Natural killer cell treated with Interleukin-12 subunit alpha and Interleukin-12 subunit beta and Interleukin-15 and Interleukin-18, amount 100 ng/mL, for 72 hours (primary cell): ENCODE measurements at places on chromosomes 7 and 10. TPM values are rescaled to one million over a fixed set of nuclear protein-coding genes. Genes with fewer than 3 reads are reported as not detected.

- peak overlapping the region; percentile 79 for H3K4me3 ChIP-seq
- H3K27me3 ChIP-seq, result peaks cover 39% of the 10 kb centered on the region
- H3K36me3 ChIP-seq, result no peaks in the 10 kb centered on the region
- peaks cover 14% of the 10 kb centered on the region for H3K4me1 ChIP-seq
These were observed 653 bp upstream of the ADRB1 start for GRCh38 chr10:114042895-114043531.

DNA sequence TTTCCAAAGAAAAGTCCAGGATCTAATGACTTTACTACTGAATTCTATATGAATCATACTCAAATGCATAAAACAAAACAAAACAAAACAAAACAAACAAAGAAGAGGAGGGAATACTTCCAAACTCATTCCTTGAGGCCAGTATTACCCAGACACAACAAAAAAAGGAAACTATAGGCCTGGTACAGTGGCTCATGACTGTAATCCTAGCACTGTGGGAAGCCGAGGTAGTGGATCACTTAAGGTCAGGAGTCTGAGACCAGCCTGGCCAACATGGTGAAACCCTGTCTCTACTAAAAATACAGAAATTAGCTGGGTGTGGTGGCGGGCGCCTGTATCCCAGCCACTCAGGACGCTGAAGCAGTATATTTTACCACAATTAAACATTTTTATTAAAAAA, 114.6 kb downstream of the NRBF2 start:
- DNase-seq, result no peak
- H3K4me1 ChIP-seq, result peaks cover 32% of the 10 kb centered on the region
- no peak overlapping the region for H3K4me3 ChIP-seq
- H3K36me3 ChIP-seq, result peaks cover 13% of the 10 kb centered on the region
- no peak overlapping the region for H3K27ac ChIP-seq

DNA sequence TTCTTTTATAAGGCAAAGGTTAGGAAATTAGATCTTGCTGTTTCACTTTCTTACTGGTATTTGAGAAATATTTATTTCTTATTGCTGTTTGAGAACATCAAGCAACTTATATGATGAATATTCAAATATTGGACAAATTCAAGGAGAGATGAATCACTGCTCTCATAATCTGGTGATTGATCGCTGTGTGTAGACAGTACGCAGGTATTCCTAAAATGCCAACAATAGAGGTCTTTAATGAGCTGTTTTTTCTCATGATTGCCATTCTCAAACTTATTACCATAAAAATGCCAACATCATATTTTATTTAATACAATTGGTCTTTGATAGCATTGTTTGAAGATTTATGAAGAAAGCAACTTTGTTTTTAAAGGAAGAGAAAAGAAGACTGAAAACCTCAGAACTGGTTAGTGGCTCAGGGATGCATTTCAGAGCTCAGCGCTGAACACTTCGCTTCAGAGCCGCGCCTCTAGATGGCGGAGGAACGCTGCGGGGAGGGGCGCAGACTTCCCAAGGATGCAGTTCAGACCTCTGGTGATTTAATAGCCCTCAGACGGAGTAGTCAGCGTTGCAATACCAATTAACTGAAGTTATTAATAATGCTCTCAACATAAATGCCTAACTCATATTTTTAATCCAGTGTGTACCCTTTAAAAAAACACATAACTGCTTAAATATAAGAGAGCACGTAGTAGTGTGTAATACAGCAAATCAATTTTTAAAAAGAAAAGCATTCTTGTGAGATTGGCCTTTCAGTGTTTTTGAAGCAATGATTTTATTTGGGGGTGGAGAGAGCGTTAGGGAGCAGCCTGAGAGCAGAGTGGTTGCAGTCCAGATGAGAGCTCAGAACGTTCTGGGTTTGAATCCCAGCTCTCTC, 38.5 kb upstream of the STEAP4 start:
- H3K4me1 ChIP-seq, result no peaks in the 10 kb centered on the region
- no peak overlapping the region for H3K4me3 ChIP-seq
- DNase-seq, result no peak
- no peak overlapping the region for H3K27ac ChIP-seq
- H3K27me3 ChIP-seq, result peaks cover 21% of the 10 kb centered on the region

Gene PIP
- not detected for total RNA-seq

GRCh38 chr10:69319841-69320316, 41.6 kb downstream of the HK1 start:
- H3K27ac ChIP-seq, result peak overlapping the region; percentile 99
- peak overlapping the region; percentile 97 for H3K4me3 ChIP-seq
- no peak for DNase-seq
- H3K4me1 ChIP-seq, result peaks cover 29% of the 10 kb centered on the region
- no peaks in the 10 kb centered on the region for H3K27me3 ChIP-seq
- no peaks in the 10 kb centered on the region for H3K36me3 ChIP-seq

GRCh38 chr7:92460109-92460508, 12.8 kb downstream of the GATAD1 start:
- H3K36me3 ChIP-seq, result no peaks in the 10 kb centered on the region
- DNase-seq, result no peak
- H3K4me3 ChIP-seq, result no peak overlapping the region
- H3K27me3 ChIP-seq, result no peaks in the 10 kb centered on the region
- no peak overlapping the region for H3K27ac ChIP-seq

DNA sequence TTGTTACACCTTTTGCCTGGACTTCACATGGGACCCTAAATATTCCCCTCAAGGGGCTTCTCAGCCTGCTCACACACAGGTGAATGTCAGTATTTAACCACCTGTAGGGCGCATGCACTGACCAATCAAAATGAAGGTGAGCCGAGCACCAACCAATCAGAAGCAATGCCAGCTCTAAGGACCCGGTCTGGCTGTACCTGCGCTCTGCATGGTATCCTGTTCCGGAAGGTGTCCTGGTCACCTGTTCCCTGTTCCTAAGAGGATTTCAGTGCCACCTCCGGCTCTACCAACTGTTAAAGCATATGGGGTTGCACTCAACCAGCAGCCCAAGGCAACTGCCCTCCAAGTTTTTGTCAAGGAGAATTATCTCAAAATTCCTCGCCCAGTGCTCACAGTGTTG, 18.4 kb upstream of the CALN1 start:
- peaks cover 6% of the 10 kb centered on the region for H3K27me3 ChIP-seq
- no peak overlapping the region for H3K27ac ChIP-seq
- no peak overlapping the region for H3K4me3 ChIP-seq
- no peaks in the 10 kb centered on the region for H3K36me3 ChIP-seq

Gene ABLIM1
- 11.0 TPM for total RNA-seq

DNA sequence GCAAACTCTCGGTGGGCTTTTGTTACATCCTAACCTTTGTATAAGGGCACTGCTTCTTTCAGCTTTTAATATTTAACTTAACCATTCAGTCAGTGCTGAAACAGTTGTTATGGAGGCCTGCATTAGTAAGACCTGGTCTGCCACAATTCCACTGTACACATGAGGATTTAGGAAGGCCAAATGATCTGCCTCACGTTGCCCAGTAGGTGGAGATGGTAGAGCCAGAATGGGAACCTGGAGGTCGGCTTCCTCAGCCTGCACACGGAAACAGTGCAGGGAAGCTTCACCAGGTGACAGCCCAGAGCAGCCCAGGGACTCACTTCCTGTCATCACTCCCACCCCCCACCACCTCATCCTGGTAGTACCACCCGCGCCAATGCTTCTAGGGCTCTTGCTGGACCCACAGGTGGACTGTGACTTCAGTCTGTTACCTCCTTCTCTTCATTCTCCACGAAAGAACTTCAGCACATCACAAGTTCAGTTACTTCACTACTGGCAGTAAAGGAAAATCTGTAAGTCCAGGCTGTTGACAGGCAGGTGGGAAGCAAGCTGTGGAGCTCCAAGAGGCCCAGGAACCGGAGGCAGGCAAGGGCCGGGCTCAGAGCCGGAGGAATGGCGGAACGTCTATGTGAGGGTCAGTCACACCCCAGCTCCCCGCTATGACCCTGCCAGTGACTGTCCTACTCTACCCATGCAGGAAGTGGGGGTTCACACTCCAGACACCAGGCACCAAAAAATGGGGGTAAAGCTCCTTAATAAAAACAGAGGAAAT, 480.3 kb upstream of the C7orf33 start:
- H3K36me3 ChIP-seq, result no peaks in the 10 kb centered on the region
- no peak overlapping the region for H3K4me3 ChIP-seq
- H3K27ac ChIP-seq, result no peak overlapping the region
- no peak for DNase-seq

DNA sequence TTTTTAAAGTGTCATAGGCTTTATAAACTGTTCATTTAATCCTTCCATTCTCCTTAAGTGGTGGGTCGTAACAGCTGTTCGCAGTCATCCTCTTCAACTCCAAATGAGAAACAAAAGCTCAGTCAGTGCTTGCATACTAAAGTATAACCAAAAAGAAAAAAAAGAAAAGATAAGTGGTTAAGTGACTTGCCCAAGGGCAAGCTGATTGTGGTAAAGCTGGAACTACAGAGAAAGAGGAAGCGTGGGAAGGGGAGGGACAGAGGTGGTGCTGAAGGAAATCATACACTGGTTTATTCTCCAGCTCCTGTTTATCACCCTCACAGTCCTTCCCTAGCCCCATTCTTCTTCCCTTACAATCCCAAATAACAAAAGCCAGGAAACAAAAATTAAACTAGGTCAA, 29.6 kb downstream of the IDE start:
- H3K4me1 ChIP-seq, result peaks cover 13% of the 10 kb centered on the region
- no peak overlapping the region for H3K4me3 ChIP-seq
- no peaks in the 10 kb centered on the region for H3K36me3 ChIP-seq

Gene HMX2
- not detected for total RNA-seq

DNA sequence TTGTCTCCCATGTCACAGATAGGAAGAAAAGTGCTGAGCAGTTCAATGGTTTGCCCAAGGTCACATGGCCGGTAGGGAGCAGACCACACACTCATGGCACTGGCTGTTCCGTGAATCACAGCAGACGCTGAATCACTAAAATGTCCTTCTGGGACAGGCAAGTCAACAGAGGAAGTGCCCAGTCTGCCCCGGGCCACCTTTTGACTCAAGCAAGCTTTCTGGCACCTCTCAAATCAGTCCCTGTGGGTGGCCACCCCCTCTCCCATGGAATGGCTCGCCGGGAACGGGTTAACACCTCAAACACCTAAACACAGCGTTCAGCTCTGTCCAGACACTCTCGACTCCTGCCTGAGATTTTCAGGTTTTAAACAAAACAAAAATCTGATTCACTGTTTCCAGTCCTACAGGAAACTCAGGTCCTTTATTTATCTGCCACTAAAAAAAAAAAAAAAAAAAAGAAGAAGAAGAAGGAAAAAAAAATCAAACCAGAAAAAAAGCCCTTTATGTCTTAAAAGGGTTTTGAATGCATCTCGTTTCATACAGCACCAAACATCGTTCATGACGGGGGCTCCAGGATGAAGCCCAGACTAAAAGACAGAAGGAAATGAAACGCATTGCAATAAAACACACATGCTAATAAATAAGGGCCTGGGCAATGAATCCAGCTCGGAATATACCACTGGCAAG, 15.5 kb downstream of the CARD11 start:
- peaks cover 47% of the 10 kb centered on the region for H3K4me1 ChIP-seq
- peak overlapping the region; percentile 78 for H3K27ac ChIP-seq
- peaks cover 12% of the 10 kb centered on the region for H3K36me3 ChIP-seq
- DNase-seq, result no peak

- no peaks in the 10 kb centered on the region for H3K36me3 ChIP-seq
- peak overlapping the region; percentile 89 for H3K27ac ChIP-seq
- H3K27me3 ChIP-seq, result no peaks in the 10 kb centered on the region
- no peak for DNase-seq
- peaks cover 10% of the 10 kb centered on the region for H3K4me1 ChIP-seq
- H3K4me3 ChIP-seq, result peak overlapping the region; percentile 90
These were observed 167.1 kb downstream of the NEURL1 start for GRCh38 chr10:103660364-103661197.

DNA sequence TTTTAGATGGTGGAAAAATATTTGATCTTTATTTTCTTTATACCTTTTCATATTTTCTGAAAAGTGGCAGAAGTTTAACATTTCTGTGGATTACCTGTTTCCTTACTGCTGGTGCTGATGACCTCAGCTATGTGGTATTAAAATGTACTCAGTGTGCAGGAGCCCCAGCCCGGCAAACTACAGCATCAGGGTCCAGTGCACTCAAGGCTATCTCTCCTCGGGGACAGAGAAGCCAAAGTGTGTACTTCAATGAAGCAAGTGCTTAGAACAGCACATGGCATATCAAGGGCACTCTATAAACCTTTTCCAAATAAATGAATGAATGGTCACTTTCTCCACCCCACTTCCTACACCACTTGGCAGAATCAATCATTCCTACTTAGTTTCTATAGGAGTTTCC, 111.8 kb downstream of the HIP1 start:
- no peak overlapping the region for H3K27ac ChIP-seq
- no peaks in the 10 kb centered on the region for H3K27me3 ChIP-seq
- DNase-seq, result no peak
- H3K4me3 ChIP-seq, result no peak overlapping the region
- H3K36me3 ChIP-seq, result no peaks in the 10 kb centered on the region

Gene SKIDA1
- total RNA-seq, result not detected

GRCh38 chr10:14032406-14032998, 298.2 kb downstream of the FRMD4A start:
- H3K27ac ChIP-seq, result no peak overlapping the region
- no peak for DNase-seq
- no peaks in the 10 kb centered on the region for H3K36me3 ChIP-seq
- peaks cover 17% of the 10 kb centered on the region for H3K27me3 ChIP-seq
- H3K4me3 ChIP-seq, result no peak overlapping the region

GRCh38 chr7:142356166-142356565, 98.3 kb upstream of the PRSS58 start:
- H3K36me3 ChIP-seq, result no peaks in the 10 kb centered on the region
- DNase-seq, result no peak
- H3K27ac ChIP-seq, result no peak overlapping the region

GRCh38 chr10:62589689-62590088, 214.8 kb upstream of the ADO start:
- H3K36me3 ChIP-seq, result no peaks in the 10 kb centered on the region
- H3K4me1 ChIP-seq, result peaks cover 6% of the 10 kb centered on the region
- DNase-seq, result no peak
- H3K4me3 ChIP-seq, result no peak overlapping the region
- H3K27ac ChIP-seq, result no peak overlapping the region

- H3K27ac ChIP-seq, result no peak overlapping the region
- no peaks in the 10 kb centered on the region for H3K4me1 ChIP-seq
- peaks cover 19% of the 10 kb centered on the region for H3K27me3 ChIP-seq
- no peak overlapping the region for H3K4me3 ChIP-seq
- no peak for DNase-seq
- peaks cover 8% of the 10 kb centered on the region for H3K36me3 ChIP-seq
These were observed 145.7 kb downstream of the SDK1 start for GRCh38 chr7:3446786-3447185.

Gene ZMIZ1
- 49.7 TPM for total RNA-seq

Gene CHRM2
- not detected for total RNA-seq
